Bronchial epithelial cell (primary cell): ENCODE measurements at places on chromosomes 11 and 22.

DNA sequence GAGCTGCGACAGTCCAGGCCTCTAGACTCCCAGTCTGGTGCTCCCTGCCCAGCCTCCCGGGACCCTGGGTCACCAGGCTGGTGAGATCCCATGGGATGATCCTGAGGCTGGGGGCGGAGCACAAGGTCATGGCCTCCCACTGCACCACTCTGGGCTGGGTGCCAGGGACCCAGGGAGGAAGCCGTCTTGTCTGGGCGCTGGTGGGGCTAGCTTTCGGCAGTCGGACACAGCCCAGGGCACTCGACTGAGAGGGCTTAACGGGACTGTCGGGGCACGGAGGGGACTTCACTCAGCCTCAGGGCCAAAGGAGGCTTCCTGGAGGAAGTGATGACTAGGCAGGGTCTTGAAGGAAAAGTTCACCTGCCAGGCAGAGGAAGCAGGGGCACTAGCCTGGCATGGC is 39.0 kb downstream of the ZC3H7B start:
- no peak for DNase-seq

GRCh38 chr22:50082197-50082715 is 3.0 kb downstream of the MLC1 start:
- no peak for DNase-seq

DNA sequence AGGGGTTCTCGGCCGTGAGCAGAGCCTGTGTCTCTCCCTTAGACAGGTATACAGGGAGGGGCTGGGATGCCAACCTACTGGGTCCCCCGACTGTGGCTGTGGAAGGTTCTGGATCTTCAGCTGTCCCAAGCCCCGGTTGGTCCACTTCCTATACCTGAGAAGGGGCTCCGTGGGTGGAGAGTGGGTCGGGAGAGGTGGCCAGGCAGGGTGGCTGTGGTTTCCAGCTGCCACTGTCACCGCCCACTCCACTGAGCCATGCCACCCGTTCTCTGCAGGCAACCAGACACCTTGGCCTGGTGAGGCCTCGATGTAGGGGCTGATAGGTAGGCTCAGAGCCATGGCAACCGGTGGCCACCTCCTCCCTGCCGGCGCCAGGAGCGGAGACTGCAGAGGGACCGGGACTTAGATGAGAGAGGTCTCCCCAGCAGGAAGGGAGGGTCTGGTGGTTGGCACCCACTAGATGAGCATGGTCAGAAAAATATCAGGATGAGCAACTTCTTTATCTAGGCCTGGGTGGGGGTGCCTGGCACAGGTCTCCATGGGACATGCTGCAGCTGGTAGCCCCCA is 53.8 kb downstream of the TRIOBP start:
- DNase-seq, result no peak

DNA sequence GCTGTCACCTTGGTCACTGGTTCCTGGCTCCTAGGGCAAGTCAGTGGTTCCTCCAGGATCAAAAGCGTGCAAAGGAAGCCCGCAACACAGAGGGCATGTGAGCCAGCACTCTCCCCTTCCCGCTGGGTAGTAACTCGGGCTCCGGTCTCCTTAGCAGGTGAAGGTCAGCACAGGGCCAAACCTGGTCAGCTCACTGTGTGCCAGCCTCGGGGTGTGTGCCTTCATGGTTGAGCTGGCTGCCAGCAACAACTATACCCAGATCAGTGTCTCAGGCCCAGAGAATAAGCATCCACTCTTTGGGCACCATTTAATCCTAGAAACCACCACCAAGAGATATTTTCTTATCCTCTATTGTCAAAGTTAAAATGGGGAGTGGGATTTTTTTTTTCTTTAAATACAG is 16.1 kb upstream of the CCDC86 start:
- no peak for DNase-seq

DNA sequence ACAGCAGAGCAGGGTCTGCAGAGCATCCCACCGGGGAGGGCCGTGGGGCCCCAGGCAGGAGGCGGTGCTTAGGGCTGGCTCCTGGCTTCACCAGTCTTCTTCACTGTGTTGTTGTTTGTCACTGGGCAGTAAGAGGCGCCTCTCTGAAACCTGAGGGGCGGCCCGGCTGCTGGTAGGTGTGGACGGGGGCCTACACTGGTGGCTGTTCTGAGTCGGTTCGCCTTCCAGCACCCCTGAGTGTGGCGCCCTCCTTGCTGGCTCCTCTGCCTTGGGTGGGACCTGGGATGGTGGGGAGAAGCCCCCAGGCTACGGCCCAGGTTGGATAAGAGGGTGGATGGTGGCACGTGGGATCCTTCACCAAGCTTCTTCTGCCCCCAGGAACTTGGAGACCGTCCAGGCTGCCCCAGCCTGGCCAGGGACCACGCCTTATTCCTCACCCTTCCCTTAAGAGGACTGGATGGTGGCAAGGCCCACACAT is 10.4 kb upstream of the GRAMD4 start:
- DNase-seq, result no peak

DNA sequence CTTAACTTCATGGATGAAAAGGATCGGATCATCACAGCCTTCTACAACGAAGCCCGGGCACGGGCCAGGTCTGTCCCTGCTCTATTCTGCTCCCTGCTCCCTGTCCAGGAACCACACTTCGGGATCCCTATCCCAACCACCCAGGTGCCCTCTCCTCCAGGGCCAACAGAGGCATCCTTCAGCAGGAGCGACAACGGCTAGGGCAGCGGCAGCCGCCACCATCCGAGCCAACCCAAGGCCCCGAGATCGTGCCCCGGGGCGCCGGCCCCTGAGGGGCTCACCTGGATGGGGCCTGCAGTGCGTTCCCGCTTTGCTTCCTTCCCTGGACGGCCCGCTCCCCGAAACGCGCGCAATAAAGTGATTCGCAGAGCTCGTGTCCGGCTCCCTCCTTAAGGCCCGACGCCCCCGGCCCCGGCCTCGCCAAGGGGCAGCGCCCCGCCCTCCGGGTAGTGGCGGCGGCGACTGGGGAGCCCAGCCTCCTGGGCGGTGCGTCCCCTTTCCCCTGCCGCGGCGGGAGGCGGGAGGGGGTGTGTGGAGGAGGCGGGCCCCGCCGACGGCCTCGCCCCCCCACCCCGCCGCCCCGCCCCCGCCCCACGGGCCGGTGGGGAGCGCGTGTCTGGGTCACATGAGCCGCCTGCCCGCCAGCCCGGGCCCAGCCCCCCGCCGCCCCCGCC is at the start of gene VEGFB:
VEGFB (plus strand) TSS at position 672 of the 674 bp plus-strand sequence. CDS start 250 bp downstream, outside the sequence.
- no peak for DNase-seq

DNA sequence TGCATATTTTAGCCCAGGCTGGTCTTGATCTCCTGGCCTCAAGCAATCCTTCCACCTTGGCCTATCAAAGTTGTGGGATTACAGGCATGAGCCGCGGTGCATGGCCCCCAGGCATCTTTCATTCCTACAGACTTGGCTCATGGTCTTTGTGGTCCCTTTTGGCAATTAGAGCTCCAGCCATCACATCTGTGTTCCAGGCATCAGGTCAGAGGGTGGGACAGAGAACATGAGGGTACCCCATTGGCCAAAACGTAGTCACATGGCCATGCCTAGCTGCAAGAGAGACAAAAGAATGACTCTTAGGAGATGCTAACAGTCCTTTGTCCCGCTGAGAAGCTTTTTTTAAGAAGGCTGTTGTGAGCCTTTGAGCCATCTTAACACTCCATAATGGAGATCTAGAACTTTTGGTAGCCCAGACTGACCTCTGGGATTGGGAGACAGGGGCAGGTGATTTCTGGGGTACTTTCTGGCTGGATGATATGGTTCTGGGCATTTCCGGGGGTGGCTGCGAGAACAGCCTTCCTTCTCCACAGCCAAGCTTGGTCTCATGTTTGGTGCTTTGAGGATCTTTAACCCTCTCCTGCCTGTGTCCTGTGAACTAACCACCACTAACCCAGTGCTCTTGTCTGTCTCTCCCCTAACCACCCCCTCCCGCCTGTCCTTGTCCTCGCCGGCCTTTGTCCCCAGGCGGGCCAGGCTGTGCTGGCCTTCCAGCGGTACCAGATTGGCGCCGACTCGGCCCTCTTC is 18.4 kb upstream of the TAB1 start:
- DNase-seq, result no peak

- DNase-seq, result peak; percentile 23
Observed at GRCh38 chr11:107457205-107457557, 444 bp downstream of the CWF19L2 start.

DNA sequence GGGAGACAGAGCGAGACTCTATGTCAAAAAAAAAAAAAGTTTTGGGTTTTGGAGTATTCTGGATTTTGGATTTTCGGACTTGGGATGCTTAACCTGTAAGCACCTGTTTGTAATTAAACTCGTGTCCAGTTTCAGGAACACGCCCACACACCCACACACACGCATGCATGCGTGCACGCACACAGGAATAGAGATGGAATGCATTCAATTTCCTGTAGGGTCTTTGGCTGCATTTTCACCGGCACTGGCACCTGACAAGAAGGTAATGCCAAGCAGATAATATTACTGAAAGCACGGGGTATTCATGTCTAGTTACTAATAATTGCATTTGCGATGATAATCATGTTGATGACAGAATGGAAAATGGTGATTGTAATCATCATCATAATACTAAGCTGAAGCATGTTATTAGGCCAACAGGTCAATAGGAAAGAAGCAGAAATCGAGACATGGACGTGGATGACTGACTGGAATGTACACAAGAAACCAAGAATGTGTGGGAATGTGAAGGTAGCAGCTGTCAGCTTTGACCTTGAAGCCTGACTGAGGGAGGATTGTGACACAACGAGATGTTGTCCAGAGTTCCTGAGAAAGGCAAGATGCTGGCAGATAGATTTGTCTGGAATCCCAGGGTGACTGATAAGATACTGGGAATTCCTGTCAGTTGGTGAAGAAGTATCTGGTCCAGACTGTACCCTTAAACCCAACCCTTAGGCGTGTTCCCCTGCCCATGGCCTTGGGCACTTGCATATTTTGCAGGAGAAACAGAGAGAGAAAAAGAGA is 108.6 kb downstream of the SYN3 start:
- DNase-seq, result no peak

DNA sequence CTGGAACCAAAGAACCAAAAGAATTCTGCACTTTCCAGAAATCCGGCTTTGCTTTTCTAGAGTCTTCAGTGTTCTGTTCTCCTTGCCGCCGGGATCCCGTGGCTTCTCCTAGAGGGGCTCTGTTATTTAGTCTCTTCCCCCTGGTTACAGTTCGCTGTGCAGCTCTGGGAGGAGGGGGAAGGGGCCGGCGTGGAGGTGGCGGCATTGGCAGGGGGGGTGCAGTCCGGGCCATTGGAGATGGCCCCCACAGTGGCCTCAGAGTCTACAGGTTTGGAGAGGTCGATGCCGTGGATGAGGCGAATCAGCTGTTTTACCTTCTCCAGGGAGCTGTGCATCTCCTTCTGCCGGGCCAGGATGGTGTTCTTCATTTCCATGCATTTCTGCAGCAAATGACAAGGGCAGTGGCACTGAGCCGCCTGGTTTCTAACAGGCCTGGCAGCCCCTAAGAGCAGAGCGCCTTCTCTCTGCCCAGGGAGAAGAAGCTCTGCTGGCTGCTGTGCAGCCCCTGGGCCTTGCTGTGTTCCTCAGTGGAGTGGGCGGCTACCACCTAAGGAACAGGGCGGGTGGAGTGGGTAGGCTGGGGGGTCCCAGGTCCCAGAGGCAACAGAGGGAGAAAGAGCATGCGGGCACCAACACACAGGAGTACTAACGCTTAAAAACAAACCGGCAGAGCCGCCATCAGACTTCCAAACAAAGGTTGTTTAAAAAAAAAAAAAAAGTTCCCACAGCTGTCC is 11.6 kb downstream of the LARGE2 start:
- DNase-seq, result no peak

DNA sequence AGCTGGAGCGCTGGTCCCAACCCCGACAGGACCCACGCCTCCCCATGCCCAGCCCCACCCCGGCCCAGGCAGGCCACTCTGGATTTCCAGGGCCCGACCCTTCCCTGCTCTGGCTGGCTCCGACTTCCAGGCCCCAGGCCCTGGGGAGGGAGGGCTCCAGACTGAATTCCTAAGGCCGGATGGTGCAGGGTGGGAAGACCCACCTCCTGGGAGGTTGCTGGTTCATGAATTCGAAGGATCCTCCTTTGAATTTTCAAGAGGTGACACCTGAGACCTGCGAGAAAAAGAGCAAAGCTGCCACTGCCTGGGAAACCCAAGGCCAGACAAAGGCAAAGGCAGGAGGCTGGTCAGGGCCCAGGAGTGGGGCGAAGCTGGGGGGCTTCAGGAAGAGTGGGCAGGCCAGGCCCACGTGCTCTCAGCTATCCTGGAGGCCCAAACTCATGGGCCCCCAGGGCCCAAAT is 47.0 kb upstream of the LINC01488 start:
- no peak for DNase-seq

GRCh38 chr22:17952273-17952801 is 72.0 kb downstream of the MICAL3 start:
- DNase-seq, result peak; percentile 13

- DNase-seq, result no peak
Observed at GRCh38 chr11:32529994-32530588, 53.5 kb upstream of the EIF3M start.

- no peak for DNase-seq
Observed at GRCh38 chr11:126698576-126698975, 302.0 kb downstream of the KIRREL3 start.

DNA sequence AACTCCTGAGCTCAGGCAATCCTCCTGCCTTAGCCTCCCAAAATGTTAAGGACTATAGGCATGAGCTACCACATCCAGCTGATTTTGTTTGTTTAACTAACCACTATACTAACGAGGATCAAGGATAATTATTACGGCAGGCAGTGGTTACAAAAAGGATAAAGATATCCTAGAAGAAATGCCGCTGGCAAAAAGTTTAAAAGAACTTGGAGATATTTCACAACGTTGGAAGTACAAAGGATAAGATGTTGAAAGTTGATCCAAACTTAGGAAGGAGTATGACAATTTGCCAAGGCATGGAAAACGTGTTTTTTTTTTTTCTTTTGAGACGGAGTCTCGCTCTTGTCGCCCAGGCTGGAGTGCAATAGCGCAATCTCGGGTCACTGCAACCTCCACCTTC is 13.4 kb downstream of the AP5B1 start:
- no peak for DNase-seq

GRCh38 chr22:49948958-49949913 is 11.3 kb upstream of the PIM3 start:
- DNase-seq, result no peak

- DNase-seq, result no peak
Observed at GRCh38 chr22:40862537-40862936, 624 bp upstream of the DNAJB7 start.

DNA sequence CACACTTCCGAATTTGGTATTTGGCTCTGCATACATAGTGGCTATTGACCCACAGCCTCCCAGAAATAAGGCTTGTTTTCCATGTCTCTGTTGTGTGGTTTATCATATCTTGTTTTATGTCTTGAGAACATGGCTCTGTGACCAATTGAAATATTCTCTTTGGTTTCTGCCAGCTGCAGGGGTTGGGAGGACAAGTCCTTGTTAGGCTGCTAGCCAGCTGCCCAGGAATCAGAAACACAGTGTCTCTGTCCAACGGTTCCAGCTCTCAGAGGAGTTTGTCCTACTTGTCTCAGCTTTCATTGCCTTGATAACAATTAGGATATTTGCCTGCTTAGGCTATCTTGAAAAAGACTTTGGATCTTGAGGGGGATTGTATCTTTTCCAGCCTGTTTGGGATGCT is 6.0 kb upstream of the SLC7A4 start:
- no peak for DNase-seq

DNA sequence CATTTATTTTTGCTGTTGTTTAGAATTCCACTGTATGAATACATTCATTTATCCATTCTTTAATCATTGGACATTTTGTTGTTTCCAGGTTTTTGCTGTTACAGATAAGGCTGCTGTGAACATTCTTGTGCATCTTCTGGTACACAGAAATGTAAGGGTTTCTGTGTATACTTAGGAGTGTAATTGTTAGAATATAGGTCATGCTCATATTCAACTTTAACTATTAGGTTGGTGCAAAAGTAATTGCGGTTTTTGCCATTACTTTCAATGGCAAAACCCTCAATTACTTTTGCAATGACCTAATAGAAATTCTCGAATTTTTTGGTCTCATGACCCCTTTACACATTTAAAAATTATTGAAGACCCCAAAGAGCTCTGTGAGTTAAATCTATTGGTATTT is 17.3 kb downstream of the ACER3 start:
- no peak for DNase-seq
